ENCODE measurements at places on chromosomes 1 and 21. TPM values are rescaled to one million over a fixed set of nuclear protein-coding genes. Genes with fewer than 3 reads are reported as not detected.

Gene C1QB
- 7.0 TPM for total RNA-seq

Gene SH2D2A
- not detected for total RNA-seq

- no peak for DNase-seq
Observed at GRCh38 chr1:91635763-91636162, 135.1 kb downstream of the CDC7 start.

Gene TNFRSF14
- total RNA-seq, result 2.4 TPM

DNA sequence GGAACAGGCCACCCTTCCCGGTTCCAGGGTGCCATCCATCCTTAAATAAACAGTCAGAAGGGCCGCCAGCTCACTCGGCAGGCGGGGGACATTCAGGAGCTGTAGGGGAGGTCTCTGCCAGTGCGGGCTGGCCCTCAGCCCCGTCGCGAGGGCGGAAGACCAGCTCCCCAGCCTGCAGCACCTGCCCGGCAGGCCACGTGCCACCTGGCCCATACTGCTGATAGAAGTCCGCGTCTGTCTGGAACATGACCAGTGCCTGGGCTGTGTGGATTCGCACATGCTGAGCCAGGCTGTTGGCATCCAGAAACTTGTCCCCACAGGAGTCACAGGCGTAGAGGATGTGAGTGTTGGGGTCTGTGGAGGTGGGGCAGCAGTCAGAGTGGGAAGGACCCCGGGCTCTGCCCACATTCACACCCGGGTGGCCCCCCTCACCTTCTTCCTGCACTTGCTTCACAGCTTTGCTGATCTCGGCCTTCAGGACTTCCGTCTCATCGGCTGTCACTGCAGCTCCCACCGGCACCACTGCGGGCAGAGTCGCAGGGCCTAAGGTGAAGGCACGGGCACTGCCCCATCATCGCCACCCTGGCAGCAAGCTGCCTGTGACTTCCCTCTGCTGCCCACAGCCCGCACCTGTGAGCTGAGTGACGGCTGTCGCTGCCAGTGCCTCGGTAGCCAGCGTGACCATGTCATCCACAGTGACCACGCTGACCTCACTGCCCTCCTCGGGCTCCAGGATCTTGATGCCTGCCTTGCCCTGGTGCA, 33.8 kb downstream of the ZBTB17 start:
- peak; percentile 92 for DNase-seq

DNA sequence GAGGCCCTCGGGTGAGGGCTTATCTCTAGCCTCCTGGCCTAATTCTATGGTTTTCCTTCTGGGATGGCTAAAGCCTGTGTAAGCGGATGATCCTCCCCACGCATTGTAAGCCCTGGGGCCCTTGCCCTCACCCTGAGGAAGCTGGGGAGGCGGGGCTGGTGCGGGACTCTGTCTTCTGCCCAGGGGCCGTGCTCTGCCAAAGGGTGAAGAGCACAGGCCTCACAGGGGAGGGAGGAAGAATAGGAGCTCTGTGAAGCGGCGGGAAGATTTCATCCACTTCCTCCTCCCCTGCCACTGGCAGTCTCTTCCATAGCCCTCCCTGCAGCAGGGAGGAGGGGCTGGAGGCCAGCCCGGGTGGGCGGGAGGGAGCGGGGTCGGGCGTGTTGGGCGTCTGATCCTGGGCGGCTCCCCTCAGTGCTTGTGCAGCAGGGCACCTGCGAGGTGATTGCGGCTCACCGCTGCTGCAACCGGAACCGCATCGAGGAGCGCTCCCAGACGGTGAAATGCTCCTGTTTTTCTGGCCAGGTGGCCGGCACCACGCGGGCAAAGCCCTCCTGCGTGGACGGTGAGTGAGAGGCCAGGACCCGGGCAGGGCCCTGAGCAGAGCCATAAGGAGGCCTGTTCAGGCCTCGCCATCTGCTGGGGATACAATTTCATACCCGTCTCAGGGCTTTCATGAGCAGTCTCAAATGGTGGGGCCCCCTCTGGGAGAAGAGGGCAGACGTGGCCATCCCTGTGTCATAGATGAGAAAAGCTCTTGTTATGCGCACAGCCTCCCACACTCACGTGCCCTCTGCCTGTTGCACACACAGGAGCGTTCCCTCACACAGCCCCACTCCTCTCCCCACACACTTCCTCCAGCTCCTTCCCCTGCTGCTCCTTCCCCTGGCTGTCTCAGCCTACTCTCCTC, 7.7 kb upstream of the PPM1J start:
- peak; percentile 51 for DNase-seq

DNA sequence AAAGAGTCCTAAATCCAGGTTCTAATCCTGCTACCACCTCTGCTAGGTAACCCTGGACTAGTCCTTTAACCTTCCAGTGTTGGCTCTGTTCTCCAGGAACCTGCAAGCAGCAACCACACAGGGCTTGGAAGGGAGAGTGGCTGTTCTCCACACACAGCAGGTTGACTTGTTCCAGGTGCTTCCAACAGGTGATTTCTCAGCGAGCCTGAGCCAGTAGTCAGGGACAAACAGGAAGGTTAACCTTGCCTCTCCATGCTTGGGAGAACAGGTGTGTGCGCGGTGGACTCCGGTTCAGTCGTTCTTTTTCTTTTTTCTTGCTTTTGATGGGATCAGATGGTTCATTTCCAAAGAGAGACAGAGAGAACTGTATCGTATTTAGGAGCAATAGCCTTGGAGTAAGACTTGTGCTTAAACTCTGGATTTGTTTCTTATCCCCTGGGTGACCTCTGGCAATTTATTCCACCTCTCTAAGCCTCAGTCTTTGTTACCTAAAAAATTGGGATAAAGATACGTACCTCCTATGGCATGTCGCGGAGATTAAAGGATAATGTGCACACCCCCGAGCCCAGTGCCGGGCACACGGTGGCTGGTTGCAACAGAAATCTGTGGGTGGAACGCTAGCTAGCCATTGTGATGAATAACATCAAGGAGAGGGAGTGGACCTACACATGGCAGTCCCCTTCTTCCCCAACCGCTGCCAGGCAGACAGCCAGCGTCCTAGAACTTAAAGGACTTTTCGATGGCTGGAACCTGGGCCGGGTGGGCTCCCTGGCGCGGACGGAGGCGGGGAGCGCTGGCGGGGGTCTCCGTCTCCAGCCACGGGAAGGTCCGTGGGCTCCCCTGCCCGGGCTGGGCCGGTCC, 583 bp upstream of the CACHD1 start:
- no peak for DNase-seq

GRCh38 chr1:65959896-65960567, 167.3 kb downstream of the PDE4B start:
- DNase-seq, result no peak

DNA sequence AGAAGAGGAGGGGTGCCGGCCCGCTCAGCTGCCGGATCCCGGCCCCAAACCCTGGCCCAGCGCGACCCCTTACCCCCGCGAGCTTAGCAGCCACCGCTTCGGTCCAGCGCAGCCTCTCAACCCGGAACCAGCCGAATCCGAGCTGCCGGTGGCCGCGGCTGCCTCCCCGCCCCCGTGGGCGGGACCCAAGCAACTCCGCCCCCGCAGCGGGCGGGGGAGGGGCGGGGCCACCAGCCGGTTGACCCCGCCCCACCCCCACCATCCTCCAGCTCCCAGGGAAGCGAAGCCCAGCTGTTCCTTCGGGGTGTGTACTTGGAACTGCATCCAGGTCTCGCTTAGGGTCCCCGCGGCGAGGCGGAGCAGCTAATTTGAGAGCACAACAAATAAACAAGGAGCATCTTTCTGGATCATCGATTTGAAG, at the start of gene TRIM62:
TSS of gene TRIM62 (minus strand) at position 123 of the 421 bp plus-strand sequence. CDS start 611 bp downstream, outside the sequence.
- peak; percentile 95 for DNase-seq

- no peak for DNase-seq
Observed at GRCh38 chr1:174247472-174247871, 88.2 kb downstream of the RABGAP1L start.

Gene OPN3
- 10.2 TPM for total RNA-seq

- DNase-seq, result no peak
Observed at GRCh38 chr21:26833011-26833410, 12.2 kb downstream of the ADAMTS1 start.

- no peak for DNase-seq
Observed at GRCh38 chr1:237570530-237570929, 320.2 kb downstream of the ZP4 start.

Gene MFAP2
- total RNA-seq, result 17.7 TPM

- DNase-seq, result no peak
Observed at GRCh38 chr1:1593834-1594601, 5.9 kb downstream of the FNDC10 start.

GRCh38 chr1:211951856-211952255, 83.5 kb downstream of the INTS7 start:
- no peak for DNase-seq

GRCh38 chr1:204513117-204513716, 3.0 kb upstream of the MDM4 start:
- no peak for DNase-seq

GRCh38 chr1:30749691-30750583, 7.6 kb downstream of the LAPTM5 start:
- no peak for DNase-seq

GRCh38 chr1:153422450-153423068, 6.2 kb downstream of the S100A7A start:
- no peak for DNase-seq

Gene FCGR3B
- 0.36 TPM for total RNA-seq

GRCh38 chr1:25031966-25032667, 102.0 kb upstream of the RUNX3 start:
- DNase-seq, result no peak

Gene GBP5
- not detected for total RNA-seq

DNA sequence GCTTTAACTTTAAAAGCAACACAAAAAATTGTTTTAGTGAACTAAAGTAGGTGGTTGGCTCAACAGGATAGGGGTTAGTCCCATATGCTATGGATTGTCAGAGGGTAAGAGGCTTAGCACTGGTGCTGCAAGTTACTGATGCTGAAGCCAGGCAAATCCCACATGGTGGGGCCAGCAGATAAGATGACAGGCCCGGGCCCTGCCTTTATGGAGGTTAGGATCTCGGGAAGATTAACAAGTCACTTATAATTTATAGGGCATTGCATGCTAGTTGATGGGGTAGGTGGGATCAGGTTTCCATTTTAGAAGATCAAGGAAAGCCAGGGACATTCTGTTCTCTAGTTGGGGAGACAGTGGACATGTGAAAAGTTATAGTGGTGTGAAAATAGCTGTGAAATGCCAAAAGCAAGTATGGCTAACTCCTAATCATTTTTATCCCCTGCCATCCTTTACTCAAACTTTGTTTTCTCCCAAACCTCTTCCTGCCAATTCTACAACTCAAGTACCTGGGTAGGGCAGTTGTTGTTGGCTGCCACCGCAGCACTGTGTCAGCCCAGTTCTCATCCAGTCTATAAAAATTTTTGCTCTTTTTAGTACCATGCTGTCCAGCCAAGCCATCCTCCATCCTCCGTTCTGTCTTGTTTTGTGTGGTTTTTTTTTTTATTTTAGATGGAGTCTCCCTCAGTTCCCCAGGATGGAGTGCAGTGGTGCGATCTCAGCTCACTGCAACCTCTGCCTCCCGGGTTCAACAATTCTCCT, 10.3 kb downstream of the CHAF1B start:
- DNase-seq, result no peak

Gene DTL
- total RNA-seq, result 11.4 TPM

GRCh38 chr1:63663873-63664272, 70.7 kb downstream of the PGM1 start:
- no peak for DNase-seq

All from cerebellum (tissue), 4 donors.